ENCODE measurements at places on chromosomes 7 and 10.

GRCh38 chr10:50636618-50637579, 13.1 kb upstream of the SGMS1 start:
- no peak for DNase-seq

- no peak for DNase-seq
Observed at GRCh38 chr10:80908611-80909010, 370.9 kb downstream of the SH2D4B start.

- DNase-seq: no peak
Observed at GRCh38 chr7:96136600-96137239, 185.2 kb downstream of the SLC25A13 start.

GRCh38 chr7:113113912-113114311, 4.4 kb downstream of the SMIM30 start:
- DNase-seq: no peak

DNA sequence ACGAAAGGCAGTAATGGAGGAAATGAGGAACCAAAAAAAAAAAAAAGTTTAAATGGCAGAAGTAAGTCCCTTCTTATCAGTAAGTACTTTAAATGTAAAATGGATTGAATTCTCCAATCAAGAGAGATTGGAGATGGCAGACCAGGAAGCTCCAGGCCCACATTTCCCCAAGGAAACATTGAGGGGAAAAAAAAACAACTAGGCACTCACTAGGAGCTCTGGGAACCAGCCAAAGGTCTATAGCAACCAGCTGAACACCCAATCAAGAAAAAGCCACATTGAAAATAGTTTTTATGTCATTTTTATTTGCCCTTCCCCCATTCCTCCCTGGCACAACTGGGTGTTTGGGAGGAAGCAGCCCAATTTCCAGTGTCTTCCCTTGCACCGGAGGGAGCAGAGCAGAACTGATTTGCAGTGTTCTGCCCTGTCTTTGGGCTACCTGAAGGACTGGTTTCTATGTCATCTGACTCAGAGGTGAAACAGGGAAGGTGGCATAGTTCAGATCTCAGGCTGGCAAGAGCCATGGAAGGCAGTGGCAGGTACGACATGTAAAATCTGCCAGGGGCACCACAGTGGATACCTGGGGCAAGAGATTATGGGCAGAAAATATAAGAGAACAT, 121.9 kb downstream of the SMURF1 start:
- peak; percentile 9 for DNase-seq

DNA sequence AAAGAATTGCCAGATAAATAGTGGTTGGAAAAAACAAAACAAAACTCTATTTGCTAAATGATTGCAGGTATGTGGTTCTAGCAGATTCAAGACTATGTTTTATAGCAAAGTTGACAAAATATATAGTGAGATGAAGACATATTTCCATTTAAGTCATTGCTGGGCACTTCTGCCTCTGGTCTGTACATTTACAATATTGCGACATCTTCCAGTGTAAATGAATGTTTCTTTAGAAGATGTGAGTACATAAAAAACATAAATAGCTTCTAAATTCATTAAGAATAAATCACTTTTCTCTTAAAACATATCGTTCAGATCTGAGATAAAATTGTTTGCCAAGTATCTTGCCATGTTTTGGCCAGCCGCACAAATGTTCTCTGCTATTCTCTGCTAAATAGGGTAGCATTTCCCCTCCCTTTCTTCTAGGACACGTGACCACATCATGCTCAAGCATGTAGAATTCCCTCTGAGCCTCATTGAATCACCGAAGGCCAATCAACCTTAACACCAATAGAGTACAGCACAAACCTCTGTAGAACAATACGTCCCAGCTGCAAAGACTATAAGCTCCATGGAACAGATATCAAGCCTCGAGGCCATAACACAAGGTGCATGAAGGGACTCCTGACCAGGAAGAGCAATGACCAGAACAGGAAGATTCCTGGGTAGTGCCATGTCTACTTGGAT, 1173.3 kb downstream of the GATA3 start:
- DNase-seq: no peak

GRCh38 chr10:3625959-3626751, 158.9 kb downstream of the KLF6 start:
- peak; percentile 84 for DNase-seq

GRCh38 chr7:104156842-104157277, 51.0 kb downstream of the ORC5 start:
- DNase-seq: no peak

- DNase-seq: no peak
Observed at GRCh38 chr7:101015626-101016025, 4.3 kb upstream of the MUC17 start.

GRCh38 chr10:8116474-8116873, 62.0 kb downstream of the GATA3 start:
- DNase-seq: no peak

DNA sequence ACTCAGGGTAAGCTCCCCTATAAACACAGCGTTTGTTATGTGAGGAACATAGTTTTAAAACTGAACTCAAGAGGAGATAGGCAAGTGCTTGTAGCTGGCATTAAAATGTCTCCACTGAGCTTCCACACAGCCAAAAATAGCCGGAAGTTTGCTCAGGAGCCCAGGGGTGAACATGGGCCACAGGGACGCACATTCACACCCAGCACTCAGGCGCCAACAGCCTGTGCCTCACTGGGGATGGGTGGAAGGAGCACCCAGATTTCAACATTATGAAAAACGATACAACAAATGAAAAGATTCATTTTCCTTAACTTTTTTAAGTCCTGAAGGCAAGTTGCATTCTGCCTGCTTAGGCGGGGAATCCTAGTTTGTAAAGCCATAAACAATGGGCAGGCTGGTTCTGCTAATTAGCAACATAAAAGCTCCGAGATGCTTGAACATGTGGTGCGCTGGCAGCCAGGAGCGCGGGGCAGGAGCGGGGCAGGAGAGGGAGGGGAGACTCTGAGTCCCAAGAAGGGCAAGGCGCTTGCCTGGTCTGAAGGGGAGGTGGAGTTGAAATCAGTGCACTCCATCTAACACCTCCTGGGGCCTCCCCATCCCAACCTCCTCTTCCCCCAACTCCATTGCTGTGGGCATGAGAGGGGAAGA, 235.9 kb downstream of the COBL start:
- DNase-seq: no peak

- DNase-seq: no peak
Observed at GRCh38 chr10:132593900-132594876, 56.6 kb downstream of the INPP5A start.

DNA sequence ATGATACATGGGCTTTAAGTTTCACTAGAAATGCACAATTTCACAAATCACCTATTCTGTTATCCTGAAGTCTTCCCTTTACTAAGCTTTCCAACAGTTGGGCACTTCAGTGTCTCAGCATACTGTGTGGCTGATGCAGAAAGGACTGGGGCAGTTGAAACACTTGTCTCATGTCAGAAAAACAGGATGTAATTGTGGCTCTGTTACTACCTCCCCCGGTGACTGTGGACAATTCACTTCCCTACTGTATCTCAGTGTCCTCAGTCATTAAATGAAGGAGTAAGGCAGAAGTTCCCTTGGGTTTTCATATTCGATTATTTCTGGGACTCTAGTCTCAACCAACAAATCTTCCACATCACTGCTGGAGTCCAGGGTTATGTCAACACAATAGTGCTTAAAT, 17.9 kb downstream of the ANKRD22 start:
- no peak for DNase-seq

DNA sequence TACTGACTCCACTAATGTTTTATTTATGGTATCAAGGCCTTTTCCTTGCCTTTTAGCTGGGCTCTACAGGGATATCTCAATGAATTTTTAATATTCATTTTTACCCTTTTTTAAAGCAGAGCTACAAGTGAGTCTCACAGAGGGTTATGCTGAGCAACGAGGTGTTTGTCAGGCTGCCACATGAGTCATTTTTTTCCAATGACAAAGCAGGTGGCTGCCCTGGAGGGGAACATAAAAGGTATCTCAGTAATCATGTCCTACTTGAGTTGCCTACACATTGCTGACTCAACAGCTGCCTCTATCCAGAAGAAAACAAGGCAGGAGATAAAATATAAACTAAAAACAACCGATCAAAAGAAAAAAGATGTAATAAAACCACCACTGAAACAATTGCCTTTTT, 1004.9 kb upstream of the POT1 start:
- DNase-seq: no peak
